ENCODE measurements at places on chromosomes 7 and 10.
A peak's percentile ranks its signal among the peaks of the same experiment; 100 is the strongest.

DNA sequence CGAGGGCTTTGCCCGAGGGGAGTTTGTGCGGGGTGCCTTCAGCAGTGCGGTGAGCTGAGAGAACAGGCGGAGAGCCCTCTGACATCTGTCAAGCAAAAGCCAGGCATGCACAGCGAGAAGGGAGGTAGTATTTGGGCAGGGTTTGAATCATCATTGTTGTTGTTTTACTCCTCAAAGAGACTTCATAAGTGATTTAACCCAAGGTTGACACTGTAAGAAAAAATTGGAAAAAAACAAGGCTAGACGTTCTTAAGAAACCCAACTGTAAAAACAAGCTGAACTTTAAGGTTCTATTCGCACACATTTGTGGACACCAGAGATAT lies 1.3 kb downstream of the ADAM22 start:
- no peak for DNase-seq

GRCh38 chr10:10489805-10490571 lies 527.7 kb upstream of the CELF2 start:
- DNase-seq: no peak

- DNase-seq: no peak
Measured at GRCh38 chr10:14507176-14507575, 176.5 kb upstream of the FRMD4A start.

DNA sequence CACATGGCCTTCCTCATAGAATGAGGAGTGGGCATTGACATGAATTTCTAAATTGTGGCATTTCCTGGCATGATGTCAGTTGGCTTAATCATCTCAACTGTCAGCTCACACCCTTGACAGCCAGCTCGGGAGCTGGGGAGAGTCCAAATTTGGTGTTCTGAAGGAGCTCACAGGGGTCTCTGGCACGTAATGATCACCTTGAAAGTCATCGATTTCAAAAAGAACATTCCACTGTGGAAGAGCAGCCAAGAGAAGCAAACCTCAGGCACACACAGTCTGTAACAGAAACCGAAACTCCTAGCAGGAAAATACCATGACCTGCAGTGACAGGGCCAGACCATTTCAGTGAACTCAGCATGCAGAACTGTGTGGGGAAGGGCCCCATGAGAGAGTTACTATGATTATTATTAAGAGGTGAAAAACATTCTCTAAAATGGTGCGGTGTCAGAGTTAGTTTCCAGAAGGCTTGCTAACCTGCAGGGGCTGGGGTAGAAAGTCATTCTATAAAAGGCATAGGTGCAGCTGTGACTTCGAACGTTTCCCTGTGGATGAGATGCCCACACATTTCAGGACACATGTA lies 26.4 kb upstream of the KLF6 start:
- peak; percentile 51 for DNase-seq

- no peak for DNase-seq
Measured at GRCh38 chr10:102657984-102658724, 13.9 kb downstream of the TRIM8 start.

DNA sequence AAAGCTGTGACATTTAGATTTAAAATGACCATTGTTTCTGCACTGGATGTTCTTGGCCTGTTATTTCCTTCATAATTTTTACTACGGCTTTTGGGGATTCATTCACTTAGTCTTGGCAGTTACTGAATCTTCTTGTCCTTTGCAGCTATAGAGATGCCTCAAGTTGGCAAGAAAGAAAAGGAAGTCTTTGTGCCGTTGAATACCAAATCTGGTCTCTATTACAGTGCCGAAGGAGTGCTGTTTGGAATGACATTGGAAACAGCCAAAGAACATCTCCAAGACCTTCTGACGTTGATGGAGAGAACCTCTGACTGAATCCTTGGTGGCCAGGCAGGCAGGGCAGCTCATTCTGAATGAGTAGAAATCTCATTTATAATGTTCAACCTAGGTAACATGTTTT lies 54.3 kb upstream of the NRP1 start:
- no peak for DNase-seq

GRCh38 chr7:128104108-128104742 lies 73.0 kb upstream of the LRRC4 start:
- DNase-seq: no peak

DNA sequence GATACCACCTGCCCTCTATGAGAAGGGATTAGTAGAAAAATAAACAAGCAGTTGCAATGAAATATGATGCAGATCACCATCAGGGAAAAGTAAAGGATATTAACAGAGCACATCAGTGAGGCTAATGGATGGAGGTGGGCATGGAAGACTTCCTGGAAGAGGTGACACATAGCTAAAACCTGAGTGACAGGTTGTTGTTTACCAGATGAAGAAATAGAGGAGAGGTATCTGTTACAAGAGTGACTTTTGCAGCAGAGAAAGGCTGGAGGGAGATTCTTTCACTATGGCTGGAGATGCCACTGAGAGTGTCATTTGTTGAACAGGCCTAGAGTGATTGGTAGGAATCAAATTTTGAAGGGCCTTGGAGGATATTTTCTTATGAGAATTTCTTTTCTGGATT lies 646.2 kb downstream of the GATA3 start:
- DNase-seq: no peak

- DNase-seq: no peak
Measured at GRCh38 chr10:77256346-77256745, 381.3 kb downstream of the KCNMA1 start.

- no peak for DNase-seq
Measured at GRCh38 chr10:123883673-123884320, 7.8 kb downstream of the CPXM2 start.

GRCh38 chr7:38453168-38453567 lies 178.0 kb downstream of the AMPH start:
- DNase-seq: no peak

- DNase-seq: no peak
Measured at GRCh38 chr10:113063043-113063967, 113.3 kb downstream of the TCF7L2 start.

DNA sequence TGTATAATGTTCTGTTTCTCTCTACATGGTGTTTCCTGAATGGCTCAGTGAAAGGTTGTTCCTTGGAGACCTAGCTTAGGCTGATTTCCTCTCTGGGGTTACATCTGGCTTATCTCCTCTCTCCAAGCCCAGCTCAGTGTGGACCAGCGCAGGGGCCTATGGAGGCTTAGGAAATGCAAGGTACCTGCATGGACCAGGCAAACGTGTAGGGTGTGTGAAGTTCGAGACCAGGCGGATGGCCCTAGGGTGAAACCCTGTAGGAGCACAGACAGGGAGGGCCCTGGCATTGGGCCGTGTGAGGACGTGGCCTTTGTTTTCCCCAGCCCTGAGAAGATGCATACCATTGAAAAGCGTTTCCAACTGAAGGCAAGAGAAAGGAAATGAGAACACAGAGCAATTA lies 59.0 kb downstream of the DOCK1 start:
- DNase-seq: no peak

GRCh38 chr7:155796381-155797261 lies 15.6 kb downstream of the SHH start:
- peak; percentile 78 for DNase-seq

DNA sequence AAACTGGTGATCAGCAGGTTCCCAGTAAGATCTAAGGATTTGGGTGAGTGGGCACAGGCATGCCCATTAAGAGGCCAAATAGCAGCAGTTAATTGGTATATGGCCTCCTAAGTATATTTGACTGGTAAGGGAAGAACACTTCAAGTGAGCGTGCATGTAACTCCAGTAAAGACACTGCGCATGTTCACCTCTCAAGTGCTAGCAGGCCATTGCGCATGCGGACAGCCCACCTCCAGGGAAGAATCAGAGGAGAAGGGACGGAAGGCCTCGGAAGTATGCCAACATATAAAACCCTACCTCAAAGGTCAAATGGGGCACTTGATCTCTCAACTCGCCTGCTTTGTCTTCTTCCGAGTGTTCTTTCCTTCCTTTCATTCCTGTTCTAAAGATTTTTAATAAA lies 118.0 kb downstream of the ARL5B start:
- no peak for DNase-seq

DNA sequence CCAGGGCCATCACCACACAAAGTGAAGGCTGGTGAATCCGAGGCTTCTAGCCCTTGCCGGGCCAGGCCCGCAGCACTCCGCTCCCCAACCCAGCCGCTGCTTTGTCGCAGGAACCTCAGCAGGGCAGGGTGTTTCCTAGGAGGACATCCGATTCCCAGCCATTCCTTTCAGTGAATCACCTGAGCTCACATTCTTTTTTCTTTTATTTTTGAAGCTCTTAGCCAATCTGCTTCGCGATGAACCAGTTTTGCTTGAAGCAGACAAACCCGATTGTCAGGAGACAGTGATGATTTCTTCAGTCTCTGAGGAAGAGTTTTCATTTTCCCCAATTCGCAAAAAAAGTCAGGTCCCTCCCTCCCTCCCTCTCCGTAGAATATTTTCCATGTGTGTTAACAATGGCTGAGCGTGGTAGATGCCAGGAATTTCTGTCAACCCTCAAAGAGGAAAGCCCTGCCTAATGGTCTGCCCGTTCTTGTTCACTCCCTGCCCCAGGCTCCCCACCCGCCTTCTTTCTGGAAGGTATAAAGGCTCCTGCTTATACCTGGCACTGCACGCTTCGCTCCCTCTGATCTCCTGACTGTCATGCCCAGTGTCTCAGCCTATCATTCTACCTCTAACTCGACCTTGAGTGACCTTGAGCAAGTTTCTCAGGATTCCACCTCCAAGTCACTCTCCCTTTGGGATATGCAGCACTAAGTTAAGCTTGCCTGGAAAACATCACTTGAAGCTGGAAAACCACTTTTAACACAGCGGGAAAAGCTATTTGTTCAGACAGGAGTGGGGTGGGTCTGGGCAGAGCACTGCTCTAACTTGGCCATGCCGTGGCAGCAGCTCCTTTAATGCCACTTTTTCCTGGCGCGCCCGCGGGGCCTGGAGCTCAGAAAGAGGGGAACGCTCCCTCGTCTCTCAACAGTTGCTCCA lies 35.1 kb downstream of the EGFR start:
- no peak for DNase-seq

- DNase-seq: no peak
Measured at GRCh38 chr10:31000867-31001266, 30.8 kb downstream of the ZNF438 start.

GRCh38 chr10:60162631-60163030 lies 227.0 kb downstream of the ANK3 start:
- no peak for DNase-seq

GRCh38 chr10:9038146-9038714 lies 983.7 kb downstream of the GATA3 start:
- DNase-seq: no peak

- no peak for DNase-seq
Measured at GRCh38 chr10:58064714-58065528, 202.8 kb downstream of the IPMK start.

GRCh38 chr7:139572704-139573385 lies 49.4 kb downstream of the CLEC2L start:
- DNase-seq: no peak

DNA sequence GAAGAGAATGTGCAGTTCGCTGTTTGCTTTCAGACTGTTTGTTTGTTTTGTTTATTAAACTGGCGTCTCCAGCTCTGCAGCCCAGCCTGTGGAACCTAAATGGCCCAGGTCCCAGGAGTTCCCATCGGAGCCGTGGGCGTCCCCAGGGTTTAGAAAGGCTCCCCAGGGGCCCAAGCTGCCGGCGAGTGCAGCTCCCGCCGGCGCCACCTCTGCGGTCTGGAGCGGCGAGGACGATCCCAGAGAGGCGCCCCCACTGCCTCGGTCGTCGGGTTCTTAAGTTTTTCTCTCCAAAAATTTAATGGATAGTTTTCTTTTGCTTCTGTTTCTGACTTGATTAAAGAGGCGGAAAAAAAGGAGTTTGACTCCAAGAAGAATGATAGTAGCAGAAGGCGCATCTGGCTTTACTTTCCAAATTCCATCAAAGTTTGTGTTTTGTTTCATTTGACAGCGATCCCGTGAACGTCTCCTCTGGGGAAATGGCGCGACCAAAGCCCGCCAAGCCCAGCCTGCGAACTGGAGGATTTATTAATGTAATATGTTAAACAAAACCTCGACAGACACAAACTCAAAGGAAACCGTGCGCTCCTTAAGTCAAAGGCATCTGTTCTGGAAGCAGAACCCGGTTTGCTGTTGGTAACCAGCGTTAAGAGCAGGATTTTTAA lies 718 bp upstream of the FZD1 start:
- DNase-seq: no peak

- no peak for DNase-seq
Measured at GRCh38 chr7:54968018-54968417, 50.8 kb upstream of the EGFR start.

DNA sequence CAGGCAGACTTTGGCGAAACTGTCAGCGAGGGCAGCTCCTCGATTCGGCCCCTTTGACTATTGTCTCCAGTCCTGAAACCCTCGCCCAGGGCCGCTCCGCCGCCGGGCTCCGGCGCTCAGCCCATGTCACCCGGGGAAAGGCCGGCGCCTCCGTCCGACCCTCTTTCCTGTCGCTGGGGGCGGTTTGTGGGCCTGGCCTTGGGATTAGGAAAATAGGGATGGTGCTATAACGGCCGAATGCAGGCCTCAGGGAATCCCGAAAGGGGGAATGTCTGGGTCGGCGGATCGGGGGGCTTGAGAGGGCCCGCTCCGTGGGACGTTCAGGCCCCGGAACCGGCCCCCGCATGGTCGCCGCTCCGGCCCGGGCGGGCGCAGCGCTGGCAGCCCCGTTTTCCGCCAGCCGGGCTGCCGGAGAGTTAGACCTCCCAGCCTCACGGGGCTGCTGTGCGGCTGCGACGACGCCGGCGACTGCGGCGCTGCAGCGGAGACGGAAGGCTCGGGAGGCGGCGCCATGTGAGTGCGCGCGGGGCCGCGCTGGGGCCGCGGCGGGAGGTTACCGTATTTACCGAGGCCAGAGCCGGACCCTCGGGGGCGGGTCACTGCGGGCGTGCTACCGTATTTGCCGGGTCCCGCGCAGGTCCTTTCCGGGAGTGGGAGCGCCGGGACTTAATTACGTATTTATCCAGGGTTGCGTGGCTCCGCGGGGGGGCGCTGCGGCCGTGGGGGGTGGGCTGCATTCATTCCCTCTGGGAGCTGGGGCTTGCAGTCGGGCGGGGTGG lies 25.9 kb downstream of the ZNF775 start:
- peak; percentile 79 for DNase-seq

GRCh38 chr7:12107841-12108254 lies 103.2 kb upstream of the TMEM106B start:
- no peak for DNase-seq

DNA sequence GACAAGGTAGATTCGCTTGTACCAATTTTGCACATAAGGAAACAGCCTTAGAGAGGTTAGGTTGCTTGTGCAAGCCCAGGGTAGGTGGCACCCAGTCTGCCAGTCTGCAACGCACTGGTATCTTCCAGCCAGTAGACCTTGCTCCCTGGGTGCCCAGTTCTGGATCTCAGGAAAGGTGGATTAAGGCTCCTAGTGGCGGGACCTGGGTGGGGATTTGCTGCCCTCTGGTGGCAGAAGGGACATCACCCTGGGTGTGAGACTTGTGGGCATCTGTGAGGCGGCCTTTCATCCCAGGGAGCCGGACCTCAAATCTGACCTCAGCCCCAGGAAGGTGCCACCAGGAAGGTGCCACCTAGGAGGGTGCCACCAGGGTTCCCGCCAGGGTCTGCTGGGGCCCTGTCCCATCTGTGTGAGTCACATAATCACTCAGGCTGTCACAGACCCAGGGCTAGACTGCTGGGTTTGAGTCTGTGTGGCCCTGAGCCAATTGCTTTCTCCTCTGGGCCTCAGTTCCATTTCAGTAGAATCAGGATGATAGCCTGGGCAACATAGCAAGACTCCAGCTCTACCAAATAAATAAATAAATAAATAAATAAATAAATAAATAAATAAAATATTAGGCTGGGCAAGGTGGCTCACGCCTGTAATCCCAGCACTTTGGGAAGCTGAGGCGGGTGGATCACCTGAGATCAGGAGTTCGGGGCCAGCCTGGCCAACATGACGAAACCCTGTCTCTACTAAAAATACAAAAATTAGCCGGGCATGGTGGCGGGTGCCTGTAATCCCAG lies 5.3 kb upstream of the PRKRIP1 start:
- peak; percentile 73 for DNase-seq
